ENCODE measurements at places on chromosomes 12 and 14. TPM values are rescaled to one million over a fixed set of nuclear protein-coding genes. Genes with fewer than 3 reads are reported as not detected.

AKAP6 gene
- total RNA-seq = 6.5 TPM

FAM181A gene
- not detected for total RNA-seq

LRP1-AS gene
- not detected for total RNA-seq

INHBC gene
- not detected for total RNA-seq

ORMDL2 gene
- total RNA-seq = 29.5 TPM

SDR9C7 gene
- total RNA-seq = not detected

GDF3 gene
- total RNA-seq = not detected

CLEC2A gene
- not detected for total RNA-seq

L2HGDH gene
- total RNA-seq = 3.1 TPM

LYZ gene
- 47.7 TPM for total RNA-seq

RFC5 gene
- total RNA-seq = 20.7 TPM

KRT73 gene
- total RNA-seq = not detected

RD3L gene
- not detected for total RNA-seq

CCDC85C gene
- 0.49 TPM for total RNA-seq

SLCO1B3 gene
- not detected for total RNA-seq

POU6F1 gene
- total RNA-seq = 11.5 TPM

CREBL2 gene
- total RNA-seq = 73.8 TPM

PZP gene
- total RNA-seq = 0.49 TPM

CEP170B gene
- 23.9 TPM for total RNA-seq

FITM1 gene
- total RNA-seq = 0.68 TPM

MYF5 gene
- not detected for total RNA-seq

TDRD9 gene
- 0.38 TPM for total RNA-seq

TSPAN19 gene
- total RNA-seq = 0.17 TPM

Measured in subcutaneous adipose tissue (tissue), 4 donors.